HepG2 (cell line): ENCODE measurements at places on chromosomes 16 and 17.

GRCh38 chr17:81866440-81867169, 4.5 kb downstream of the ARHGDIA start:
- DNase-seq = no peak

GRCh38 chr17:44988044-44988942, 20.2 kb upstream of the C1QL1 start:
- no peak for DNase-seq

GRCh38 chr16:75948886-75949285, 222.6 kb upstream of the CPHXL start:
- DNase-seq = no peak

DNA sequence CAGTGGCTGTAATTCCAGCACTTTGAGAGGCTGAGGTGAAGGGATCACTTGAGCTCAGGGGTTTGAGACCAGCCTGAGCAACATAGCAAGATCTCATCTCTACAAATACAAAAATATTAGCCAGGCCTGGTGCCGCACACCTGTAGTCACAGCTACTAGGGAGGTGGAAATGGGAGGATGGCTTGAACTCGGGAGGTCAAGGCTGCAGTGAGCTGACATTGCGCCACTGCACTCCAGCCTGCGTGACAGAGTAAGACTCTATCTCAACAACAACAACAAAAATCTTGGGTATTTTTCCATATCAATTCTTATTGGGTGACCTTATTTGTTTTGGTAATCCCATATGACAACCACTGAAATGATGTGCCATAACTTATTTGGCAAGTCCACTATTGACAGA, 52.6 kb downstream of the SCNN1G start:
- DNase-seq = no peak

GRCh38 chr17:82023447-82024241, 539 bp downstream of the LRRC45 start:
- no peak for DNase-seq

DNA sequence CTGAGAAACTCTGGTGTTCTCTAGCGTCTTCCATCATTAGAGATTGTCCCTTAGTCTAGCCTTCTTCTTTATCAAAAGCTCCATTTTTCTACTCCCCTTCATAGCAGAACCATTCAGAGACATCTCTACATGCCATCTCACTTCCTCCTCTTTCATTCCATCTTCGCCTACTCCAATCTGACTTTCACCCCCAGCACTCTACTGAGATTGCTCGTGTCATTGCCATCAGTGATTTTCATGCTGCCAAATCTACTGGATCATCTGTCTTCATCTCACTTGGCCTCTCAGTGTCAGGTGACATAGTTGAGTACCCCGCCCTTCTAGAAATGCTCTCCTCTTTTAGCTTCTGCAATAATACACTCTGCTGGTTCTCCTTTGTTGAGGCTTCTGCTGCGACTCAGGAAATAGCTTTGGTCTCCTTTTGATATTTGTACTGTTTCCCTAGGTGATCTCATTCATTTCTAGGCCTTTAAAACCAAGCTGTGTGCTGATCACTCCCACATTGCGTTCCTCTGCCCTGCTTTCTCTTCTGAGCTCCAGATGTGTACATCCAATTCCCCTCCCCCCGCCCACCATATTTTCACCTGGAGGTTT, 119.1 kb downstream of the FTO start:
- no peak for DNase-seq

DNA sequence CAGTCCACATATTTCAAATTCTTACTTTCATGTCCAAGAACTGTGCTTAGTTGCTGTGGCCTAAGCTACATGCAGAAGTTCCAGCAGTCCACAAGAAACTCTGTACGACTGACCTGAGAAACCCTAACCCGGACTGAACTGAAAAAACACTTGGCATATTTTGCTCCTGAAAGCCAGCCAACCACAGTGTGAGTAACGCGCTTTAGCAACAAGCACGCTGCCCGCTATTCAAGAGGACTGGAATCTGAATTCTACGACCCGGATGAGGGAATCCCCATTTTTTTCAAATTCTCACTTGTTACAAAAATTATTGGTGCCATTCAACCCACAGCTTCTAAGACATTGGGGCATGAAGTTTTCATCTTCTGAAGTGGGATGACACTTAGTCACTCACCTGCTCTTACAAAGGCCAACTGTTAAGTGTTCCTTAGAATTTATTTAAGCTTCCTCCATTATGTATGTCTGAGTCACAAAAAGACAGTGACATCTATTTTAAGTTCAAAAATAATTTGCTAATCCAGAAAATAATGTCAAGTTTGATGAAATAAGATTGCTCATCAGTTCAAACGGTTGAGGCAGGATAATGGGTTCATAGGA, 78.7 kb downstream of the CDYL2 start:
- DNase-seq = no peak

- DNase-seq = no peak
These were observed 22.3 kb downstream of the BAIAP2 start for GRCh38 chr17:81057079-81057730.

- DNase-seq = no peak
These were observed 319.8 kb upstream of the GOT2 start for GRCh38 chr16:59053911-59054310.

DNA sequence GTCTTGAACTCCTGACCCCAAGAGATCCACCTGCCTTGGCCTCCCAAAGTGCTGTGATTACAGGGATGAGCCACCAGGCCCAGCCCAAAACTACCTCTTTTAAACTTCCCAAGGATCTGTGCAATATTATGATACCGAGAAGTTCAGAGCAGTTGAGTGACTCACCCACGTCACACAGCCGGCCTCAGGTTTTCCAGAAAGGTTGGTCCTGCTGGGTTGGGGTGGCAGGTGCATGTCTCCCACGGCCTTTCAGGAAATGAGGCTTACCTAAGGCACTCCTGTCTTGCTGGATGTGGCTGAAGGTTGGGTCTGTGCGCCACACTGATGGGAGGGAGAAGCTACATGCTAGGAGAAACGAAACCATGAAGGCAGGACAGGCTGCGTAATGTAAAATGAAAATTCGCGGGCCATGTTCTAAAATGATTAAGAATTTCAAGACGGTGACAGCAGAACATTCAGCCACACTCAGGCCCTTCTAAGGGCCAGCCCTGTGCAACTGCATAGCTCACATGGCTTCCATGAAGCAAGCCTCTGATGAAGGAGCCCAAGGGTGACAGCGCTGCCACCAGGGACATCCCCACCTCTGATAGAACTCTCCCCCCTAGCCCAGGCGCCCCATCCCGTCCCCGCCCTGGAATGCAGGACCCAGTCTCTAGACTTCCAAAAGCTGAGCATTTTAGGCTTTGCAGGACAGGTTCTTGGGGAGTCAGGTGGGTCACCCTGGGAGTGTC, 6.6 kb upstream of the GLIS2 start:
- no peak for DNase-seq

- DNase-seq = no peak
These were observed 76.1 kb upstream of the IRX3 start for GRCh38 chr16:54362591-54363206.

GRCh38 chr17:28551421-28552175, 826 bp downstream of the UNC119 start:
- no peak for DNase-seq

- DNase-seq = no peak
These were observed 5.9 kb downstream of the CHMP6 start for GRCh38 chr17:80997424-80998117.

DNA sequence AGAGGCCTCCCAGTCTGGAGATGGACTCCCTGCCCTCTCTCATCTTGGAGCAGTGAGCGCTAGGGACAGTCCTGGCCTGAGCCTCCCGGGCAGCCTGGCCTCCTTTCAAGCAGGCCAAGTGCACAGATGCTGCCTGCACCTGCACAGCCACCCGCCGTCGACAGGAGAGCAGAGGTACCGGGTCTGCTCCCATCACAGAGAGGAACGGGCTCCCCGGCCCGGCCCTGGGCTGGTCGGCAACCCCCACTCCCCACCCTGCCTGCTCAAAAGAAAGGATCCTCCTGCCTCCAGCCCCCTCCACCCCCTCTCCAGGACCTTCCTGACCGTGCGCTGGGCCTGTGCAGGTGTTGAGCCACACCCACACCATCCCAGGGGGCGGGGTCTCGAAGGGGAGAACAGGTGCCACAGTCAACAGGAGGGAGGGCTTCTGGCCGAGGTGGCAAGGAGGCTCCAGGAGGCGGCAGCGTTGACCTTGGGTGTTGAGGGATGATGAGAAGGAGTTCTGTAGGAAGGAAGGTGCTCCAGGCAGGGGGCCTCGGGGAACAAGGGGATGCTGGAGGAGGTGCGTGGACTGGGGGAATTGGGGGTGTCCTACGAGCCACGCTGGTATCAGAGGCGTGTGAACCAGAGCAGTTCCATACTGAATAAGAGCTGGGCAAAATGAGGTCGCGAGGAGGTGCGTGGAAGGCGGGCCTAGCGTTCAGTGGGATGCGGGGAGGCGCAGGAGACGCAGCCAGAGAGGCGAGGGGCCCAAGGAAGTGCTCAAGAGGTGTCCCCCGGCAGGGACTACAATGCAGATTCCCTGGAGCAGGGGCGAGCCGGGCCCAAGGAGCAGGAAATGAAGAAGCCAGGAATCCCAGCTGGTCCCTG, 967 bp upstream of the CDH15 start:
- no peak for DNase-seq

- no peak for DNase-seq
These were observed 26.6 kb downstream of the LCMT1 start for GRCh38 chr16:25138130-25138529.

DNA sequence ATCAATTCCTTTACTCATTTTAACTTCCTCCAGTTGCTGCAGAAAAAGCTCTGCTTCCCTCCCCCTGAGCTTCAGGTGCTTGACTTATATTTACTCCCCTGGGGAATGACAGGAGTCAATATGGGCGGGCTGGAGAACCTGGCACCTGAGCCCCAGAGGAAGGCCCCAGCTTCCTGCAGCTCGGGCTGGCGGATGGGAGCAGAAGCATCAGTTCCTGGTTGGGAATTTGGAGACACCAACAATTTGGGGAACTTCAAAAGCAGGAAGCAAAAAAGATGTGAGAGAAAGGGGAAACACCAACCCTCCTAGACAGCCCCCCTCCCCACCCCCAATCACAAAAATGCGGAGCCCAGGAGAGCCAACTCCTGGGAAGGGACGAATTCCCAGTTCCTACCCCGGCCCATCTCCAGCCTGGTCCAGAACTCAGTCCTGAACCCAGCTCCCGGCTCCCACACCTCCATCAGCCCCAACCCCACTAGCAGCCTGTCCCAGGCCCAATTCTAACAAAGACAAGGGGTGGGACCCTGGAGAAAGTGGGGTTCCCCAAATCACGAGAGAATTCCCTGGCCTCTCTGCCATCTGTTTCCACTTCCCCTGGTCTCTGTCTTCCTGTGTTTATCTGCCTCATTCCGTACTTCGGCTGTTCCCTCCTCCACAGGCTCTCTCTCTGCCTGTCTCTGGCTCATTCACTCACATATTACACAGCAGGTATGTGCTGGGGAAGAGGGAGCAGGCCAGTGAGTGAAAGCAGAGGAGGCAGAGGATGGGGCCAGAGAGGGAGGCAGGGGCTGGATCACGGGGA, 16.2 kb upstream of the ASGR2 start:
- no peak for DNase-seq

- DNase-seq = no peak
These were observed 5.0 kb downstream of the NEUROD2 start for GRCh38 chr17:39602533-39603303.

GRCh38 chr16:87725596-87726235, 40.1 kb downstream of the KLHDC4 start:
- DNase-seq = no peak

GRCh38 chr16:73172241-73172972, 124.5 kb upstream of the ZFHX3 start:
- no peak for DNase-seq

DNA sequence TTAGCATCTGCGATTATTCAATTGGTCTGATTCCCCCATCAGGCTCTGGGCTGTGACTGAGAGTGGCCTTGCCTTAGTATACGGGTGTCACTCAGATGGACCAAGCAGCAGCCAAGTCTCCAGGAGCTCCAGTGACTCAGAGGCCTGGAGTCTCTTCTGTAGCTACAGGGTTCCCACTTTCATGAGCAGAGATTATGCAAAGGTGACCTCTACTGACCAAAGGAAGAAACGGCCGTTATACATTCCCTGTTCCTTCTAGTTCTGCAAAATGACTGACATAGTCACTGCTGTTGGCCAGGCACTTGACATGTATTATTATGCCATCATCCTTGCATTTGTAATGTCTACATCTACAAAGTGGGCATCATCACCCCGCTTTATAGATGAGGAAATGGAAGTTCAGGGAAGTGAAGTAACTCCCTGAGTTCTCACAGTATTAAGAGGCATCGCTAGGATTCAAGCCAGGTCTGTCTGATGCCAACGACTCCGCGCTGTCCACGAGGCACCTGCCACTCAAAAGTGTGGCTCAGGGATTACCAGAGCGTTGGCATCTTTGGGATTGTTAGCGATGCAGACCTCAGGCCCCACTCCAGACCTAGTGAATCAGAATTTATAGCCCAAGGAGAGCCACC, 23.3 kb downstream of the SLC38A7 start:
- peak; percentile 85 for DNase-seq

- no peak for DNase-seq
These were observed 44.5 kb upstream of the SMPD3 start for GRCh38 chr16:68492543-68493411.

- DNase-seq = no peak
These were observed 77.6 kb downstream of the CHD9 start for GRCh38 chr16:53132406-53132805.

DNA sequence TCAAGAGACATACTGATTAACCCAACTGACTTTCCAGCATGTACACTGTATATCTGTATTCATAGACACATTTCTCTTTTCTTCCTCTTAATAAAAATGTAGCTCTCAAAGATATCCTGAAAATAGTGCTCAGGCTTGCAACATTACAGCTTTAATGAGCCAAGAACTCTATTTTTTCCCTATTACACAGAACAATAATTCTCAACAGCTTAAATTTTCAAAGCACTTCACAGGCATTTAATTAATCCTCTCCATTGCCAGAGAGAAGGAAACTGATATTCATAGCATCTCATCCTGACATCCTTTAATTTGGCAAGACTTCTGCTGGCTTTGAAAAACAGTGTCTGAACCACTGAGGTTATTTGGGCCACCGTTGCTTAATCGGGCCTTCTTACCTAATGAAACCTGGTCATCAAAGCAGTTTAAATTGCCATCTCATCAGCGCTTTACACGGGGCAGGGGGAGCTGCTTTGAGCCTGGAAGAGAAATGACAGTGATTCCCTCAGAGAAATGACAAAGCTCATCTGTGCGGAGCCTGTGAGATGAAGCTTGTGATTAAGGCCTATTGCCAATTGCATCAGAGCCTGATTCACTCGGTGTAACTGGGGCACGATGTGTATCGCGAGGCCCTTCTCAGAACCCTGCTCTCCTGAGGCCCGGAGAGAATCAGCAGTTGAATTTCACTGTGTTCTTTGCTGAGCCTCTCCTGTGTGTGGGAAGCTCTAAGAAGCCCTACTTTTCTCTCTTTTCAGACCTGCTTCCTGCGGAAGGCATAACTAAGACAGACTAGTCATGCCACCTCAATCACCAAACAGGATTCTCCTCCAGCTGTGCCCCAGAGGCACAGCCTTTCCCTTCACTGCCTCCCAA, 8.5 kb upstream of the SIAH1 start:
- no peak for DNase-seq

- peak; percentile 90 for DNase-seq
These were observed at the start of gene SNF8 for GRCh38 chr17:48944515-48945260. Gene SNF8 (minus strand): TSS chr17:48944842. CDS start chr17:48944734, 108 bp downstream.

GRCh38 chr16:77584205-77584859, 138.0 kb upstream of the NUDT7 start:
- DNase-seq = peak; percentile 44
